Pulmonary artery endothelial cell (primary cell): ENCODE measurements at places on chromosomes 12 and 14. TPM values are rescaled to one million over a fixed set of nuclear protein-coding genes. Genes with fewer than 3 reads are reported as not detected.

DNA sequence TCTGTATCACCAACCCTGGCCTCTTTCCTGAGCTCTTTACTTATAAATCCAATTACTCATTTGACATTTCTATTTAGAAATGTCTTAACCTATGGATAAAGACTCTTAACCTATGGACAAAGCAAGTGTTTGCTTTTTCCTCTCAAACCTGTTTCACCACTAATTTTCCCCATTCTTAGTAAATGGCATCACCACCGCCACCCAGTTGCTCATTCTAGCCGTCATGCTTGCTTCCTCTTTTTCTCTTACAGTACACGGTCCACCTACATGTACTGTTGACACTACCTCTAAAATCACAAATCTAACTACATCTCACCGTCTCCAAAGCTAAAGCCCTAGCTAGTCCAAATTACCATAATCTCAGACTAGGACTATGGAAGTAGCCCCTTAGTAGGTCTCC is 60.0 kb downstream of the CAPS2 start:
- DNase-seq: no peak

- DNase-seq: no peak
These were observed 248.4 kb upstream of the RTL1 start for GRCh38 chr14:101151927-101152305.

- no peak for DNase-seq
These were observed 1231.0 kb downstream of the VRK1 start for GRCh38 chr14:98028162-98028561.

The IKZF4 gene
- total RNA-seq: 0.46 and 0.86 TPM in 2 replicates

GRCh38 chr14:88831284-88831683 is 6.8 kb downstream of the TTC8 start:
- no peak for DNase-seq
